Cerebellar cortex (tissue), 1 donor: ENCODE measurements at places on chromosomes 11 and 22.

GRCh38 chr11:120324932-120325810, at the start of gene TLCD5:
Gene TLCD5, plus strand, starts transcription at chr11:120325299. Its CDS starts 2,143 bp downstream, at chr11:120327442.
- peak; percentile 70 for DNase-seq

GRCh38 chr11:83255366-83255765, 30.8 kb downstream of the CCDC90B start:
- DNase-seq: no peak

- DNase-seq: no peak
Observed at GRCh38 chr11:111764621-111765020, 1.6 kb downstream of the PPP2R1B start.

DNA sequence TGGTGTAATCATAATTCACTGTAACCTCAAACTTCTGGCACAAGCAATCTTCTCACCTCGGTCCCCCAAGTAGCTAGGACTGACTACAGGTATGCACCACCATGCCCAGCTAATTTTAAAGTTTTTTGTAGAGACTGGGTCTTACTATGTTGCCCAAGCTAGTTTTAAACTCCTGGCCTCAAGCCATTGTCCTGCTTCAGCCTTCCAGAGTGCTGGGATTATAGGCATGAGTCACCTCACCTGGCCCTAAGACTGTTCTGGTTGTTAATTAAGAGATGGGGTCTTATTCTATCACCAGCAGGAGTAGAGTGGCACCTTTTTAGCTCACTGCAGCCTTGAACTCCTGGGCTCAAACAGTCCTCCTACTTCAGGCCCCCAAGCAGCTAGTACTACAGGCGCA, 52.0 kb upstream of the DEPDC7 start:
- DNase-seq: no peak

GRCh38 chr11:20601221-20601914, 2.0 kb downstream of the SLC6A5 start:
- no peak for DNase-seq

GRCh38 chr11:72519220-72519881, 85.0 kb upstream of the CLPB start:
- DNase-seq: no peak

DNA sequence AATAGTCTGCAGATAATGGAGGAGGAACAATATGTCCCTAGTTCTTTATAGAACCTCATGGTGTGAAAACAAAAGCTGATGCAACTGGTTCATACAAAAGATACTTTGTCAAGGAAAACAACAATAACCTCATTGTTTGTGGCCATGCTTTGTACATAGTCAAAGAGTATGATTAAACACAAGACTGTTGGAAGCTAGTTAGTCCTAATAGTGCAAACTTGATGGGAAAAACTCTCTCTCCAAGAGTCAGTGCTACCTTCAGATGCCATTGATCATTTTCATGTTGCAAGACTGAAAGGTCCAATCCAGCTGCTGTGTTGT, 20.1 kb upstream of the PLAAT2 start:
- no peak for DNase-seq

DNA sequence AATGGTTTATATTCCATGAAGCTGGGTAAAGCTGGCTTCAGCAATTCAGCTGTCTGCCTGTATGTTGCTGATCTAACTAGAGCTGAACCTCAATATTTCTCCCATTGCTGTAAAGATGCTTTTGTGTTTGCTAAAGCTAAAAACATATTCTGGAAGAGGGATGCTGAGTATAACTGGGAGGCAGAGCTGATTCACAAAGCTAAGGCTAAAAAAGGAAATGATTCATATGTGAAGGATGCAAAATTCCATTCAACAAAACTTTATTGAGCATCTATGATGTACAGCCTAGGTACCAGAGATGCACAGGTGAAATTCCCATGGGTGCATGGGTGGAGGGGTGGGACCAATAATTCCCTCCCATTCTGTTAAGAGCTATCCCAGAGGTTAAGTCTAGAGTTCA, 193.9 kb downstream of the KIF18A start:
- no peak for DNase-seq

GRCh38 chr11:70547386-70547785, 149.1 kb downstream of the CTTN start:
- no peak for DNase-seq

DNA sequence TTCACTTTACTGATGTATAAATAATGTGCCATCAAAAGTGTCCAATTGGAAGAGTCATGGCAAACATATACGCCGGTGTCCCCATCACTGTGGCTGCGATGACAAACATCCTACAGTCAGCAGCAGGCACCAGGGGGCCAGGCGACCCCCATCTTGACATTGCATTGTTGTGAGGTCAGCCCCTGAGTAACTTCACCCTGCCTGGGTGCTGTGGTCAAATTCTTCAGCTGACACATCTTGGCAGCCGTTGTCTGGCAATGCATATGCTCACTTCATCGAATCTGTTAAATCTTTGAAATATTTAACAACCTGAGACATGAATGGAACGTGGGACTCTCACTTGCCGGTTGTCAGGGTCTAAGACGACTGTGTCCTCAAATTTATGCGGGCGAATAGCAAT, 430.9 kb downstream of the BRD1 start:
- DNase-seq: no peak

DNA sequence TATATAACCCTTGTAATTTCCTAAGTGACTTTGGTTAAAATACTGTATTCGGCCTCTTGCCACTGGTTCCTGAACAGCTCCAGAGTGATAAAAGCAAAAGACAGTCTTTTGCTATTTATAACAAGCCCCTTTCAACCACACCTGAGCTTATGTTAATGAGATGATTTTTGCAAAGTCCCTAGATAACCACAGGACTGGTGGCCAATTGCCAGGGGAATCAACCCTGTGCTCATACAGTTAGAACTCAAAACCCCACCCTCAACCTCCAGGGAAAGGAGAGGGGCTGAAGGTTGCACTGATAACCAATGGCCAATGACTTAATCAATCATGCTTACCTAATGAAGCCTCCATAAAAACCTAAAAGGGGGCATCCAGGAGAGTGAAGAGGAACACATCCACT, 77.9 kb downstream of the SIK3 start:
- DNase-seq: no peak

DNA sequence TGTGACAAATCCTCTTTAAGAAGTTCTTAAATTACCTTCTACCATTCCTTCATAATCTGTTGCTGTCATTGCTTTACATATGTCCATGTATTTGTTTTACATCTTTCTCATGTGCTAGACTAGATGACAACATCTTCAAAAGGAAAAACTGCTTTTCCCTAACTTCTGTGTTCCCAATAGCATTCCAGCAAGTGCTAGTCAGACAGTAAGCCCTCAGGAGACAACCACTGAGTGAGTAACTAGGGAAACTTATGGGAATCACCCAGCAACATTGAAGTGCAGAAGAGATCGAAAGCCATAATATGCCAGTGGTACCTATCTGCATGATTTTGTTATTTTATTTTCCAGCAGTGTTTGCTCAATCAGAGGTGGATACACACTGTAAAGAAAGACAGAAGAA, 889.7 kb upstream of the API5 start:
- no peak for DNase-seq

DNA sequence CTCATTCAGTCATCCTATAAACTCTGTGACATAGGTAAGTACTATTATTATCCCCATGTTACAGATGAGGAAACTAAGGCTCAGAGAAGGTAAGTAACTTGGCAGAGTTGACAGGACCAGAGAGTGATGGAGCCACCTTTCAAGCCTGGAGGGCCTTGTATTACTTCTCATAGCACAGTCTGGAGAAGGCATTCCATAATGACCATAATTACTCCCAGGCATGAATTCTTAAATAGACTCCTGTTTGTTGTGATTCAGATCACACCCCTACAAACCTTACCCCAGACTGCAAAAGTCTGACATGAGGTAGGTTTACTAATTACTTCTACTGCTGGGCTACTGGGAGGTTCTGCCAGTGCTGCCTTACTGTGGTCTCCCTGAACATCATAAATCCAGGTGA, 77.0 kb downstream of the CD44 start:
- DNase-seq: no peak

GRCh38 chr11:10310301-10310841, 5.5 kb downstream of the ADM start:
- DNase-seq: peak; percentile 58

DNA sequence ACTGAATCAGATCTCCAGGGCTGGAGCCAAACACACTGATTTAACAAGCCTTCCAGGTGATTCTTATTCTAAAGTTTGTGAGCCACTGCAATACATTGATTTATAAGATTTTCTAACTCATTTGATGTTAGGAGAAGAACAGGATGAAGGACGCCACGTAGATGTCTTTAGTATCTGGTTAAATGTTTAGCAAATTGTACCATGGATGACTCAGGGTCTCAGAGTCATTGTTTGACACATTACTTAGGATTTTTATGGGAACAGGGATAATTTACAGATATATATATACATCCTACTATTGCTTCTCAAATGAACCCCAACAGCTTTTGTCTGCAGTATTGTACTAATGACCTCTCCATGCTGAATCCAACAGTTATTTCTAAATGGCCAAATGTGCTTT, 143.1 kb upstream of the DDI1 start:
- DNase-seq: no peak

GRCh38 chr11:12110714-12111548, 541 bp downstream of the MICAL2 start:
- peak; percentile 31 for DNase-seq

GRCh38 chr11:26931248-26931631, 62.7 kb upstream of the FIBIN start:
- peak; percentile 1 for DNase-seq

GRCh38 chr22:47678048-47678447, 915.6 kb downstream of the TBC1D22A start:
- no peak for DNase-seq

DNA sequence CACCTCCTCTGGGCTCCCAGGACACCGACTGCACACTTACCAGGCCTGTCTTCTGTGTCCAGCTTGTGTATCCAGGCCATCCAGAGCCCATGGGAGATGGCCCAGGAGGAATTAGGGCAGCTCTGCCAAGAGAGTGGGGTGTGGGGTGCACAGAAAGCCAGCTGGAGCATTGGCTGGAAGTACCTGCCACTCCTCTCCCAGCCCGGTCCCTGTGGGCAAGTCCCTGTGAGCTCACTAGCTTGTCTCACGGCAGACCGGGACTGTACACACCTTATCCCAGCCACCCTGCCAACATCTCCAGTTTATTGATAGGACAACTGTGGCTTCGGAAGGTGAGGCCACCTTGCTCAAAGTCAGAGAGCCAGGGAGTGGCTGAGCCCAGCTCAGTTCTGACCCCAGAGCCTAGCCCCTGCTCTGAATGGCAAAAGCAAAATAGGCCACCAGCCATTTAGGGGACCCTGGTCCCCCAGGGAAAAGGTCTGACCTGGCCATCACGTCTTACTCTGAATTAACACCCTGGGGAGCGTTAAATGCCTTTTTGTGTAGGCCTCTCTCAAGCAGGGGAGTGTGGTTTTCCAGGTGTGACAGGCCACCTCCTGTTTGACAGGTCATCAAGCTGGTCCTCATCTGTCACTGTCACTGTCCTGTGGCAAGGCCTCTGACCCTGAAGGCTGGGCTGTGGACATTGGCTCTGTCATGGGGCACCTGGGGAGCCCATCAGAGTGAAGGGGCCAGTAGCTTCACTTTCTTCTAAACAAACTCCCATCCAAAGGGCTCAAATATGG, 15.1 kb downstream of the UQCR10 start:
- DNase-seq: peak; percentile 63

DNA sequence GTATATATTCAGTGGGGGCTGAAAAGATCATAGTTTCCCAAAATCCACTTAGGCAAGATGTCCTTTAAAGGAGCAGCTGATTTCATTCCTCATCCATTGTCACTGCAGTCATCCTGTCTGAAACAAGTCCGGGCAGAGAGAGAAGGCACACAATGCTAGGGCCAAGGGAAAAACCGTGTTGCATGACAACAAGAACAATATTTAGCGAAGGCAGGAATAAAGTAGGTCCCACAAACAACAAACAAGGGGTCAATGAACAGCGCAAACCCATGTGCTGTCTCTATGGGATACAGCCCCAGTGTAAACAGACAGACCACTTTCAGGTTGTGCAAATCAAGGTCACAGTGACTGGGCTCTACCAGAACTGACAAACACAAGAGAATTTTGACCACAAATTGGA, 9.0 kb downstream of the PAMR1 start:
- DNase-seq: no peak

DNA sequence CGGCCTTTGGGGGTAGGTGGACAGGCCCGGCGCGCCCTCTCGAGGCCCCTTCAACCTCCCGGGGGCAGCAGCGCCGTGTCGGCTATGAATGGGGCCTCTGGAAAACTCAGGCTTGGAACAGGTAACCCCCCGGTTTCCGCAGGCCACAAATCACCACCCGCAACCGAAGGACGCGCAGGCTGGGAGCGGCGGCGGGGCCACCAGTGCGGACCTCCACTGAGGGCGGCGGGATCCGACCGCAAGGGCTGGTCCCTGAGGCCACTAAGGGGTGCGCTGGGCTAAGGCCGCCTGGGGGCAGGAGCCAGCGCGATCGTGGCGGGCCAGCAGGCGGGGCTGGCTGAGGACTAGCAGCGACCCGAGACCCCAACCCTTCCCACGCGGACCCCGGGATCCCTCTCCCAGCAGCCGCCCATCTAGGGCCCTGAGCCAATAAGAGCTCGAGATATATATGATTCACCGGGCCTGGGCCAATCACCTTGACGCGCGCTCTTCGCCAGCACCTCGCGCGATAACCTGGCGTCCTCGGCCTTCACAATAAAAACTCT, 609 bp upstream of the ATF4 start:
- DNase-seq: peak; percentile 99

DNA sequence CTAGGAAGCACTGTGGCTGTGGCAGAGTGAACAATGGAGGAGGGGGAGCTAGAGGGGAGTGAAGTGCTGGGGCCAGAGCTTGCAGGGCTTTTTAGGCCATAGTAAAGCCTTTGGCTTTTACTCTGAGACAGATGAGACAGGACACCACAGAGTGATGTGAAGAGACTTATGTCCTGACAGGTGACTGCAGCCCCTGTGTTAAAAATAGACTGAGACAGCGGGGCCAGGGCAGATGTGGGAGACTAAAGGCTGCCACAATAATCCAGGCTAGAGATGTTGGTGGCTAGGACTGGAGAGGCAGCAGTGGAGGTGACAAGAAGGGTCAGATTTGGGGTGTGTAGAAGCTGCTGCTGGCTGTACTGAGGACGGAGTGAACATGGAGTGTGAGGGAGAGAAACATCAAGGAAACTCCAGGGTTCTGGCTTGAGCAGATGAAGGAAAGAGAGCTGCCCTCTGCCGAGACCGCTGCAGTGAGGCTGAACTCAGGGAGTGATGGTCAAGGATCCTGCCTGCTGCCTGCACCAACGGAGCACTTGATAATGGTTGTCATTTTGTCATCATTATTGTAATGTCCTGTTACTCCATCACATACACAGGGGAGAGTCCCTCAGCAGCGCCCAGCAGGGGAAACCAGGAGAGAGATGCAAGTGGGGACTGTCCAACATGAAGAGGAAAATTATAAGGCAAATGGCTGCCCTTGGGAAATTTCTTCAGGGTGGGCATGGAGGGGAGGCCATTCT, 27.4 kb downstream of the SLC43A1 start:
- no peak for DNase-seq
